ENCODE measurements at places on chromosomes 13 and 19.
A peak's percentile ranks its signal among the peaks of the same experiment; 100 is the strongest.

DNA sequence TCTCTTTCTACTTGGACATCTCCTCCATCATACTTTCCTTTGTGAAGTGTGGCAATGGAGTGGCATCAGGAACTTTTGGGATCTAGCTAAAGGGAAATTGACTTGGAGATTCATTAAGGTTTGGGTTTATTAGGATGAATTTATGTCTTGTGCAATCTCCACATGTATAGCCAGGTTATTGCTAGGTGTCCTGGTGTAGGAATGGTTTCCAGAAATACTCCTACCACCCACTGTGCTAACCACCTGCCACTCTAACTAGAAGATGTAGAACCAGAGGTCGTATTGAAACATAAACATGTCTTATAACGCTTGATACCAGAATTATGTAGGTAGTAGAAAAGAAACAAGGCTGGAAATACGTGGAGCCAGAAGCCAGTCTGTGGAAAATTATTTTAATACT, 38.1 kb upstream of the MED4 start:
- no peak for DNase-seq

- no peak for DNase-seq
Observed at GRCh38 chr13:51360489-51360888, 21.0 kb downstream of the SERPINE3 start.

GRCh38 chr13:20977394-20977793, 74.8 kb upstream of the XPO4 start:
- no peak for DNase-seq

DNA sequence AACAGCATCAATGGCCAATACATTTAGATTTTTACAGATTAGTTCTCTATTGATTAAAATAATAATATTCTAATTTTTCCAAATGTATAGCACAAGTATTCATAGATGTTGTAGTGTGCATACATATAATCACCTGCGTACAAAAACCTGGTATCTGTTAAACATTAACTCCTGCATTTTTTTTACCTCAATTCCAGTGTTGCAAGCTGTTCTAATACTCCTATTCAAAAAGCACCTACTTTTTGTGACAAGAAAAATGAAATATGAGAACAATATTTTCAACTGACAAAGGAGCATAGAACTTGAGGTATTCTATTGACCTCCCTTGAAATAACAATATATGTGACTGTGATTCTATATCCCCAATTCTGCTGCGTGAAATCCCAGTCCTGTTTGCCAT, 422.9 kb upstream of the PCDH20 start:
- DNase-seq: no peak

- no peak for DNase-seq
Observed at GRCh38 chr13:42153199-42154113, 105.0 kb downstream of the DGKH start.

DNA sequence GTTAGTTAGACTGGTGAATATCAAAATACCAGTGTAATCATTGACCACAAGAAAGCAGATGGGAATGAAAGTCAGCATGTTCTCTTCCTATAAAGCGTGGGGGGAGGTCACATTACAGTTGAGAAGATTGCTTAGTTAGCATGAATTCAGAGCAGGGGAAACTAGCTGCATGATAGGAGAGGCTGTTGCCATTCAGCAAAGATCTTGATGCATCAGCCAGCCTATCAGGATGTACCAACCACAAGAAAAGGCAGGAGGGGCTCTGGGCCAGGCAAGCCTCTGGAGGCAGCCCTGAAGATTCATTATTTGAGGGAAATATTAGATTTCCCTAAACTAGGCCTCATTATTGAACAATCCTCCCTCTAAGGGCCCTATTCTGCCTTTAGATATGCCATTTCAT, 5.0 kb upstream of the MTMR6 start:
- no peak for DNase-seq

- DNase-seq: no peak
Observed at GRCh38 chr13:109163037-109163379, 533.6 kb downstream of the MYO16 start.

- no peak for DNase-seq
Observed at GRCh38 chr13:52955472-52955874, 73.1 kb upstream of the OLFM4 start.

DNA sequence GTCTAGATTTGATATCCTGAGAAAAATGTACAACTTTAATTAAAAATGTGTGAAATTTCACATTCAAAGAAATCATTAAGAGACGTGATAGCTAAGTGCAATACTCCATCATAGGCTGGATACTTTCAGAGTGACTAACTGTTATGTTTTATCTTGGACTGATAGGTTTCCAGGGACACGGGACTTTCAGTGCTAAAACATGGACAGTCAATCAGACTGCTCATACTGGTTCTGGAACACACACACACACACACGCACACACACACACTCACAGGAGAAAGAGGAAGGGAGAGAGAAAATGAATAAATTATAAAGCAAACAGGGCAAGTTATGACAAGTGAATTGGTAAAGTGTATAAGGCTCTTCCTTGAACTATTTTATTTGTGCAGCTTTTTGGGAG, 955.9 kb downstream of the SLITRK5 start:
- no peak for DNase-seq

- peak; percentile 75 for DNase-seq
Observed at GRCh38 chr19:48967346-48968178, 2.5 kb downstream of the FTL start.

DNA sequence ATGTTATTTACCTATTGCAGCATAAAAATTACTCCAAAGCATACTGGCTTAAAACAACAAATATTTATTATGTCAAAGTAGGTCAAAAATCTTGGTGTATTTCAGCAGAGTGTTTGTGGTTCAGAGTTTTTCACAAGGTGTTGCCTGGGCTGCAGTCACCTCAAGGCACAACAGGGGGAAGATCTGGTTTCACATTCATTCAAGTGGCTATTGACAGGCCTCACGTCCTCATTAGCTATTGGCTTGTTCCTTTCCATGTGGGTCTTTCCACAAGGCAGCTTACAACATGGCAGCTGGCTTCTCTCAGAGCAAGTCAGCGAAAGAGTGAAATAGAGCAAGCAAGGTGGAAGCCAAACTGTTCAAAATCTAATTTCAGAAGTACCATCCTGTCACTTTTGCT, 602.9 kb downstream of the OLFM4 start:
- DNase-seq: no peak

- DNase-seq: no peak
Observed at GRCh38 chr13:98548230-98548629, 28.7 kb downstream of the STK24 start.

- no peak for DNase-seq
Observed at GRCh38 chr19:48466561-48467325, 2.4 kb upstream of the CYTH2 start.

GRCh38 chr13:75635828-75636435, at the start of gene LMO7:
Gene LMO7 (plus strand): TSS chr13:75636330. CDS start chr13:75636658, 328 bp downstream.
- DNase-seq: peak; percentile 63

- no peak for DNase-seq
Observed at GRCh38 chr13:43544011-43544410, 242.8 kb downstream of the ENOX1 start.

DNA sequence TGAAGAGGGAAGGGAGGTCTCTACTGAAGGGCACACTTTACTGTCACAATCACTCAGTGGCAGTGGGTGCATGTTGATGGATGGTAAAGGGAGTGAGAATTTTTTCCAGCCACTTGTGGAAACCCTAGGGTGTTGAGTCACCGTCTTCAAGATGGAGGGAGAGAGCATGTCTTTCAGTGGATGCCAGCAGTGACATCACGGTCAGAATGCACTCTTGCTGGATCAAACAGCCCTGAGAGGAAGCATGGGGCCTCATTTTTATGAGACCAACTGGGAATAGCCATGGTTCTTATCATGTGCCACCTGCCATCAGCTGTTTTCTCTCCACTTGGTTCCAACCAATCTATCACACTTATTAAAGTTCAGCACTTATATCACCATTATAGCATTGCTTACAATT, 182.5 kb downstream of the KCNRG start:
- no peak for DNase-seq

DNA sequence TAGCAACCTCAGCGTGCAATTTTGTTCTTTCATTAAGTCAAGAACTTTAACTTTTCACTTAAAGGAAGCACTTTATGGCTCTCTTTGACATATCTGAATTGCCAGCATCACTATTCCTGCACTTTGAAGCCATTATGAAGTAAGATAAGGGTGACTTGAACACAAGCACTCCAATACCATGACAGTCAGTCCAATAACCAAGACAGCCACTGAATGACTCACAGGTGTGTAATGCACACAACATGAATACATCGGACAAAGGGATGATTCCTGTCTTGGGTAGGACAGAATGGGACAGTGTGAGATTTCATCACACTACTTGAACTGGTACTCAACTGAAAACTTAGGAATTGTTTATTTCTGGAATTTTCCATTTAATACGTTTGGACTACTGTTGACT, 233.7 kb upstream of the IPO5 start:
- no peak for DNase-seq

DNA sequence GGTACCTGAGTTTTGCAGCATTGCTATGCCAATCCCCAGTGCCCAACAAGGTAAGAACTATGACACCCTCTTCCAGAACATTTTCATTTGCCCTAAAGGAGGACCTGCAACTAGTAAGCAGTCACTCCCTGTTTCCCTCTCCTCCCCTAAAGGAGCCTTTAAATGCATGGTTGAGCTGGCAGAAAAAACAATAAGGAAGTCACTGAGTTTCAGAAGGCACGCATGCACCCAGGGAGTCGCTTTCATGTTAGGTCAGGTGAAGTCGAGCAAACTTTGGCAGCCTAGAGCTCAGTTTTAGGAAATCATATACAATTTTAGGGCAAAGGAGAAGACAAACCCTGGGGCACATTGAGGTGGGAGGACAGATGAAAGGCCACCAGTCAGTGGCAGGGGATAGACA, 11.8 kb downstream of the NLRP11 start:
- no peak for DNase-seq

GRCh38 chr19:518598-519231, 11.4 kb downstream of the TPGS1 start:
- no peak for DNase-seq

DNA sequence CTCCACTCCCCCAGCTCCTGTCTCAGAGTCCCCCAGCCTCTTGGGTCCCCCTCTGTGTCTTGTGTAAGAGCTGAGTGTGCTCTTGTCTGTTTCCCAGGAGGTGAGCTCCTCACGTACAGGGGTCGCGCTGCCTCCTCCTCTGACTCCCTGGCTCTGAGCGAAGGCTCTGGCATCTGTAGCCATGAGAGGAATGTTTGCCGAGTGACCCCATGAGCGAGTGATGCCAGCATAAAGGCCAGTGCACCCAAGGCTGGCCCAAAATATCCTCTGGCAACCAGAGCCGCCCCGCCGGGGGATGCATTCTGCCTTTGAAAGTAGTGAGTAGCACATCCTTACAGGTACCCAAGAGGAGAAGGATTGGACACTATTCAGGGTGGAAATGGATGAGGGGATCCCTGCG, 26.2 kb upstream of the C19orf12 start:
- no peak for DNase-seq

DNA sequence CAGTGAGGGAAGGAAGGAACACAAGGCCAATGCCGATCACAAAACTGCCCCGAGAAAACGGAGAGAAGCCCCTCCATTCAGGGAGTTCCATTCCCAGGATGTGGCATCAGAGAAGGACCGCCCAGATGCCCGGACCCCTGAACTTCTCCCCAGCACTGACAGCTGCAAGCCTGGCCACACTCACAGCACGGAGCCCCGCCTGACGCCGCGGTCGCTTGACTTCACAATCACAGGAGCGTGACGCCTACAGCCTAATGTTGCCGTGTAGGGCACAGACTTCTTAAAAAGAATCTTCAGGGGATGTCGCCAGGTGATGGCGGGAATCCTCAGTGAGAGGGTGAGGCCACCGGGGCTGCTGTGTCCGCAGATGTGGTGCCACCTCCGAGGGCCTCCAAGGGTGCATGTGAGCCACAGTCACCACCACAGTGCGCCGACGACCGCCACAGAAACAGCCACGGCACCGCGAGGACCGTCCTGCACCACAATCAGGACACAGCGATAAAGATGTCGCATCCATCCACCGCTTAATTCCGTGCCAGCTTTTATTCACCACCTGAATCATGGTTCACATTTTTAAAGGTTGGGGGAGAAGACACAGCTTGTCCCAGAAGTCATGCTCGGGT, 77.2 kb downstream of the SPACA7 start:
- no peak for DNase-seq

GRCh38 chr13:59658738-59659330, 504.9 kb downstream of the DIAPH3 start:
- DNase-seq: no peak

GRCh38 chr19:2588081-2588777, 112.3 kb downstream of the GADD45B start:
- DNase-seq: peak; percentile 87

- peak; percentile 48 for DNase-seq
Observed at GRCh38 chr13:29522044-29522685, 73.3 kb downstream of the SLC7A1 start.

DNA sequence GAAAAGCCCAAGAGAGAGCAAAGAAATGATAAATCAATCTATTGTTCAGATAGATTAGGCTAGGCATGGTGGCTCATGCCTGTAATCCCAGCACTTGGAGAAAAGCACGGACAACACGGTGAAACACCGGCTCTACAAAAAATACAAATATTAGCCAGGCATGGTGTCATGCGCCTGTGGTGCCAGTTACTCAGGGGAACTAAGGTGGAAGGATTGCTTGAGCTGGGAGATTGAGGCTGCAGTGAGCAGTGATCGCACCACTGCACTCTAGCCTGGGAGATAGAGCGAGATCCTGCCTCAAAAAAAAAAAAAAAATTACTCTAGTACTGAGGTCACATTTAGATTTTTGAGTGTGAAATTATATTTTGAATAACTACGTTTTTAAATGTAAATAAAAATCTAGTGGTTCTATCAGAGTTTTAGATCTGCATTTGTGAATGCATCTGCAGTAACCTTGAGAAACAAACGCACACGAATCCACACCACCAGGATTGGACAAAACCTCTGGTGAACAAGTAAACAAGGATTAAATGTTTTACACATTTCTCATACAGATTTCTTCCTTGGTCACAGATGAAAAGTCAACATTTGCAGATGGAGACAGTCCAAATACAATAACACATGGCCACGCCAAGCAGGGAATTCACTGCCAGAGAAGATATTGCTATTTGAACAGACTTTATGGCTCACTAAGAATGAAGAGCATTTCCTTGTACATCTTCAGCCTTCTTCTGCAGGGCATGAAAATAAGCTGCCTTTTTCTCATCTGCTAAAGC, 917.6 kb downstream of the PCDH9 start:
- DNase-seq: peak; percentile 37

GRCh38 chr13:33745370-33746324, 72.3 kb upstream of the RFC3 start:
- DNase-seq: peak; percentile 51

DNA sequence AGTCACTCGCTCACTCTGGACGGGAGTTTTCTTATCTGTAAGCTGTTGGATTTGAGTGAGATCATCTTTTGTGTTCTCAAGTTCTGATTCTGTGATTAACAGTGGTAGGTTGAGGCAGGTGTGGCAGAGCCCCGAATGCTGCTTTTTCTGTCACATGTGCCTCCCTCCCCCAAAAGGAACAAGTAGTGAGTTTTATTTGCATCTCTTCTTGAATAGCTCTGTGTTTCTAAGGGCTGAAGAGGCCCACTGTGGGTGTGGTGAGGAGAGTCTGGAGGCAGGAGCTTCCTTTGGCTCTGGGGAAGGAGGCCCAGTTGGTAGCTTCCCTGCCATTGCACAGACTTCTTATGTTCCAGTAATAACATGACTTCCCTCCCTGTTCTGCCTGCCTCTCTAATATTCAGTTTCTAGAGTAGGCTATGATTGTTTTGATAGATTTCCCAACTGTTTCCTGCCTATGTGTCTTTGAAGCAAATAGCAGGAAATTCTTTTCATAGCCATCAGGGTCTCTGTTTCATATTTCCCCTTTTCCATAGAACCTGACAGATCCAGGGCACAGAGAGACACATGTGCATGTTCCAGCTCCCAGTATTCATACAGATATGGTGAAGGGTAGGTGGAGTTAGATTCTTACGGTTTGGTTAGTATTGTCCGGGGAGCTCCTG, 23.9 kb upstream of the CXCL17 start:
- DNase-seq: no peak
